ENCODE measurements at places on chromosomes 3 and 15.

- H3K27ac ChIP-seq: no peak overlapping the region
- no peak for DNase-seq
- peaks cover 9% of the 10 kb centered on the region for H3K4me1 ChIP-seq
- H3K4me3 ChIP-seq: no peak overlapping the region
- H3K36me3 ChIP-seq: no peaks in the 10 kb centered on the region
- H3K27me3 ChIP-seq: no peaks in the 10 kb centered on the region
Observed at GRCh38 chr15:40933517-40933902, 4.4 kb downstream of the DLL4 start.

DNA sequence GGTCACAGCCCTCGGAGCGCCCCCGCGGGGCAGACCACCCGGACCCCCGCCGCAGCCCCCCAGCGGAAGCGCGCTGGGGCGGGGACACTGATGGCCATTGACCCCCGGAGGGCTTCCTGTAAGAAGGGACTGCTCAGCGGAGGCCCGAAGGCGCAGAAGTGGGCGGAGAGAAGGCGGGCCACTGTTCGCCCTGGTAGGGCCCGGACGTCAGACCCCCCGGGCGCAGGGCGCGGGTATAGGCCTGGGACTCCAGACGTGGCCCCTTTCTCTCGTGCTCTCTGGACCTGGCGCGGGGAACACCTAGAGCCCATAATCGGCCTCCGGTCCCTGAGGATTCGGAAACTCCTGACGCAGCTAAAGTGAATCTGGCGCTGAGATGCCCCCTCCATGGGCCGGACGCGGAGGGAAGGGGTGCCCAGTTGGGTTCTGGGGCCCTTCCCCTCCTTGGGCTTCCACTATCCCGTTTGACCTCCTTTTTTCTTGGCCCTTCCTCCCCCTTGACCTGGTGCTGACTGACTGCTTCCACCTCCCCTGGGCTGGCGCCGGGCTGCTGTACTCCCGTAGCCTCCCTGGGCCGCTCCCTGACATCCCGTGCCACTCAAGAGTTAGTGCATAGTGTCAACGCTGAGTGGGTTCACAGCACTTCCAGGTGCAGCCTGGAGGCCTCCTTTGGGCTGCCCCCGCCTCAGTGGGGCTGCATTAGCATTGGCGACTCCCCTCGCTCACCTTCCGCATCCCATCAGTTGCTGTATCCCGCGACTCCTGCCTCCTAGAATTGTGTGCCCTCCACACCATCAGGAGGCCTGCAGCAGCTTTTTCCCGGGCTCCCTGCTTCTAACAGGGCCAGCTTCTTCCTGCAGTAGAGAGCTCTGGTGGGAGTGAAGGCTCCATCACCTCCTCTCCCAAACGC lies 694 bp downstream of the ABTB1 start:
- DNase-seq: peak; percentile 68
- no peaks in the 10 kb centered on the region for H3K27me3 ChIP-seq
- H3K4me3 ChIP-seq: peak overlapping the region; percentile 93
- H3K4me1 ChIP-seq: peaks cover 6% of the 10 kb centered on the region

DNA sequence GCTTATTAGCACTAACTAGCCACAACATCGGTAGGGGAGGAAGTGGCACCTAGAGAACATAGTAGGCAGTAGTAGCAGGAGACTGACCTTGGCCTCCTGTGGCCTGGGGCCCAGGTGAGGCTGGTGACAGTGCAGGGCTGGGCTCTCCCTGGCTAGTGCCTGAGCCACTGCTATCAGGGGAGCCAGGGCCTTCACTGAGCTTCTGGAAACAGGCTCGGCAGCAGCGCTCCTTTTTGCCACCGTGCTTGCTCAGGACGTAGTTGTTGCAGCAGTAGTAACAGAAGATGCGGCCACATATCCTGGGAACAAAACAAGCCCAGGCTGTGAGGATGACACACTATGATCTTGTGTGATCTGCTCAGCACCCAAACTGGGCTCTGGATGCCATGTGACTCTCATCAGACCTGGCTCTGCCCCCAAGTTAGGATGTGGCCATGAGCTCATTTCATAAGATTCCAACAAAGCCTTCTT lies 15.1 kb downstream of the CXCR6 start:
- no peak overlapping the region for H3K4me3 ChIP-seq
- H3K4me1 ChIP-seq: no peaks in the 10 kb centered on the region
- no peak for DNase-seq
- no peaks in the 10 kb centered on the region for H3K27me3 ChIP-seq

DNA sequence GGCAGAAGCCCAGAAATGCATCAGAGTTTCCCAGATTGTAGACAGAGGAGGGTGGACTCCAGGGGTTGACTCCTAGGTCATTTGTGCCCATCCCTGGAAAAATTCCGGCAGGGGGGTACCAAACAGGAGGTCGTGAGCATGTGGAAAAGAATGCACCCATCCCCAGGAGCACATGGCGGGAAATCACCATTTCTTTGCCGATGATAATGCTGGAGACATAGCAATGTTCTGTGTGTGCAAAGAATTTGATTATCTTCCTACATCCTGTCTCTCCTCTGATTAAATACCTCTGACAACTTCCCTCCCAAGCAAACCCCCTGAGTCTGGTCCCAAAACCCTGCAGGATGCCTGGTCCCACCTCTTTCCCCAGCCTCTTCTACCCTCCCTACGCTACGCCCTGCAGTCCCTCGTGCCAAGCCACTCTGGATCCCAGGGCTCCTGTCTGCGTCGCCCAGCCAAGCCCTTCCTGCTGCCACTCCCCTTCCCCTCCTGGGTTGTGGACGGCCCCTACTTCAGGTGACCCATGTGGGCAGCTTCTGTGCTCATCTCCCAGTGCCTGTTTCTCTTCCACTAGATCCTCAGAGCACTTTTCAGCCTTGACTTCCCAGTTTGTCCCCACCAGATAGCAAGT lies 15.8 kb downstream of the WNT7A start:
- H3K27ac ChIP-seq: no peak overlapping the region
- DNase-seq: no peak
- no peaks in the 10 kb centered on the region for H3K36me3 ChIP-seq
- no peak overlapping the region for H3K4me3 ChIP-seq

DNA sequence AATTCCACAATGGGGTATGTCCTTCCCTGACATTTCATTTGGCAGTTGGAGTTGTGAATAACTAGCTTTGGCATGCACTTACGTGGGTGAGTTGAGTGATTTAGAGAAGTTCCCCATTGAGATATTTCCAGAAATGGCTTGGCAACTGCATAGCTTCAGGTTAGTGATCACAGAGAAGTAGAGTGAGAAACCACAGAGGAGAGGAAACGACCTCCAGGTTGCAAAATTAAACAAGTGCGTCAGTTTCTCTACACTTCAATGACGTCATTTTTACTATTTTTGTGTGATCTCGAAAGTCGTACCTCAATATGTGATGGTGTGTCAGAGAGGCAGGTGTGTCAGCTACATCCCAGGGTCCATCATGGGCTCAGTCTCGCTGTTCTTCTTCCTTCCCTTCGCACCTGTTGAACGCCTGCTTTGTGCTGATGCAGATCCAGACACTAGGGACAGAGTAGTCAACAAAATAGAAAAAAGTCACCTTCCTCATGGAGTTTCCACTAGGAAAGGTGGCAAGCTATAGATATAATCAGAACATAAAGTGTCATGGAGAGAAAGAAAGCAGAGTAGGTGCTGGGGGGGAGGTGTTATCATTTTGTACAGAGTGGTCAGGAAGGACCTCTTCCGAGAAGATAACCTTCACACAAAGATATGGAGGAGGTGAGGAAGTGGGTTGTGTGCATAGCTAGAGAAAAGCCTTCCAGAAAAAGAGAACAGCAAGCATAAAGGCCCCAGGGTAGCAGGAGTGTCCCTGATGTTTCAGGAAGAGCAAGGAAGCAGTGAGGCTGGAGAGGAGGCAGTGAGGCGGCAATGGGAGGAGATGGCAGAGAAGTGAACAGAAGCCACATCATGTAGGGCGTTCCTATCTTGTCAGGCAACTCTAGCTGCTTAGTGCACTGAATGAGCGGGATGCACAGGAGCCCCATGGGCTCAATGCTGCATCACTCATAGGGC lies 75.6 kb downstream of the MCTP2 start:
- no peak overlapping the region for H3K4me3 ChIP-seq
- DNase-seq: no peak
- H3K27me3 ChIP-seq: no peaks in the 10 kb centered on the region
- no peaks in the 10 kb centered on the region for H3K4me1 ChIP-seq
- H3K36me3 ChIP-seq: no peaks in the 10 kb centered on the region
